ENCODE measurements at places on chromosomes 4 and X.
A peak's percentile ranks its signal among the peaks of the same experiment; 100 is the strongest.

DNA sequence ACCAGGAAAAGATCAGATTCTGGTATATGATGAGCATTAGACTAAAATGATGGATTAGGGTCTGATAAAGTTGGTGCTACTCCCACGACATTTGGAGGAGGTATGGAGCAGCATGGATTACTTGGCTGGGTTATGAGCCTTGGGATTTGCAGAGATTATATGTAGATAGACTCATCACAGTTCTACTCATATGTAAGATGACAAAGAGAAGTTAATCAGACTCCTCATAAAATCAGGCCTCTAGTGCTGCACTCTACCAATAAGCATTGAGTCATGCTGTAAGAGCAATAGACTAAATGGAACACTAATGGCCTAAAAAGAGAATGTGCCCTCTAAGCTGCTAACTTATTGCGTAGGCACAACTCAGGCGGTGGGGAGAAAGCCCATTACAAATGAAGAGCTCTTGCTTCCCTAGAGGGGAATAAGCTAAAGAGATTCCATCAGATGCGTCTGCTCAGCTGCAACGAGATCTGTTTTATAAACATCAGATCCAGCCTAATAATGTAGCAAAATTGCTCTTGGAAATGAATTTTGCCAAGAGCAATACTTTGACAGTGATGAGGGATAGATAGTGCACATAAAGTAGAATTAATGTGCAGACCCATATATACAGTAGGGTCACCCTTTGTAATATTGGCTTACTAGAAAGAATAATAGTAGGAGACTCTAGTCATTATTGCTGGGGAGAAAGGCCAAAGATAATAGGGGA is 17.5 kb downstream of the LIAS start:
- DNase-seq: no peak

DNA sequence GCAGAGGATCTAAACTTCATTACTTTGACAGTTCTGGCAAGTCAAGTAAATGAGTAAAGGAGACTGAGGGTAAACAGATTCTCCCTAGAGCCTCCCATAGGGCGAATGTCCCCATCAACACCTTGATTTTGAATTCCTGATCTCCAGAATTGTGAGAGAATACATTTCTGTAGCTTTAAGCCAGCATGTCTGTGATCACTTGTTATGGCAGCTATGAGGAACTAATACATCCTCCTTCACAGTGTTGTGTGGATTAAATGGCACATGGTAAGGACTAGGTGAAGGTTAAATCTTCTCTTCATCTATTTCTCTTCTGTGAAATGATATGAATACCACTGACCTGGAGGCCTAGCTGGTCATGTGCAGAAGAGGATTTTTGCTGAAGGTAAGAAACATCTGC is 137.3 kb downstream of the CPEB2 start:
- DNase-seq: no peak

DNA sequence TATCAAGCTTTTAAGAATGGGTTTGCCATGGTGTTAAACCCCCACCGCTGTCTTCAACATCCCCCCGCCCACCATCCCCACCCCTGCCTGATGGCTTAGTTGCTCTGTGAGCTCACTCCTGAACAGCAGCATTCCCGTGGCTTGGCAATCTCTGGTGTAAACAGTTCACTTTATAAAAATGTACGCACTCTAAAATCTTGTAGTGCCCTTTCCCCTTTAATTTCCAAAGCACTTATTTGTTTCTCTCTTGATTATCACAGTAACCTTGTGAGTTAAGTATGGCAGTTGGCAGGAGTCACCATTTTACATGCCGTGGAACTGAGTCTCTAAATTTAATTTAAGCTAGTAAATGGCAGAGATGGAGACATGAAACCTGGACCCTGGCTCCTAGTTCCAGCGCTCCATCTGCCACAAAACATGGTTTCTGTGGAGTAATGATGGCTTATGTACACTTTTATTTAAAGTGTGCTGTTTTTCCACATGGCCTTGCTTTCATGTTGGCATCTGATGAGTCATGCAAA is 123.1 kb downstream of the AFF1 start:
- DNase-seq: no peak

- no peak for DNase-seq
Observed at GRCh38 chr4:110165382-110166286, 32.8 kb downstream of the ELOVL6 start.

DNA sequence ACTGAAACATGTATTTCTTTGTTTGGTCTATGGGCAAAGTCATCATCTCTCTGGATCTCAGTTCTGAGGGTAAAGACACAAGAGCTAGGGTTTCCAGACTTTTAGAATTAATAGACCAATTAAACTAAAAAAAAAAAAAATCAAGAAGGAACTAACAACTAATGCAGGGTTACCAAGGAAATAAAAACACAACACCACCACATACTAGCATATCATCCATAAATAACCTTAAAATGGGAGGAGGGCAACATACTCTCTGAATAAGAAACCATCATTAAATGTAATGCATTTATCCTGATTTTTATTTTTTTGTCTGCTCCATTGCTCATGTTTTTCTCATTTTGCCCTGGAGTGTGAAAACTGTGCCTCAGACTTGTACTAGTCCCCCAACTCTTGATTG is 33.5 kb upstream of the KLF3 start:
- DNase-seq: no peak

GRCh38 chr4:156194896-156195295 is 241.2 kb upstream of the CTSO start:
- DNase-seq: no peak

DNA sequence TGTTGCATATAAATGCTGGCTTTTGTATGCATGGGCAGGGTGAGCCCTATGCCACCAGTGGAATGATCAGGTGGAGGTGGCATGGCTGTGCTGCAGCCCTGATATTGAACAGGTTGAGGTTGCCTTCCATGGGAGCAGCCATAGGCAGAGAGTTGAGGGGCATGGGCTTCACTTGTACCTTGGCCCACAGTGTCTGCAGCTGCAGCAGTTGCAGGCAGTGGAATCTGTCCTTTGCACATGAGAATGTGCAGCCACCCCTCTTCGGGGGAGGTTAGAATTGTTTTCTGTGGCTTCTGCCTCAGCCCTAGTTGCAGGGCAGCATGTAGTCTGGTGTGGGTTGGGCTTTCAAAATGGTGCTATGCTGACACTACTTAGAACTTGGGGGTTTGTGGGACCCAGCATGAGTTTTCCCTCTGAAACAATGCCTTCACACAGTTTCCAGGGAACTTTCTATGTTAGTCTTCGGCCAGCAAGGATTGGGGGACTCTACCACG is 25.4 kb upstream of the VSIG1 start:
- no peak for DNase-seq

GRCh38 chr4:56197387-56197786 is 189.9 kb downstream of the AASDH start:
- no peak for DNase-seq

GRCh38 chrX:153495903-153496589 is 1.3 kb downstream of the BGN start:
- DNase-seq: no peak

DNA sequence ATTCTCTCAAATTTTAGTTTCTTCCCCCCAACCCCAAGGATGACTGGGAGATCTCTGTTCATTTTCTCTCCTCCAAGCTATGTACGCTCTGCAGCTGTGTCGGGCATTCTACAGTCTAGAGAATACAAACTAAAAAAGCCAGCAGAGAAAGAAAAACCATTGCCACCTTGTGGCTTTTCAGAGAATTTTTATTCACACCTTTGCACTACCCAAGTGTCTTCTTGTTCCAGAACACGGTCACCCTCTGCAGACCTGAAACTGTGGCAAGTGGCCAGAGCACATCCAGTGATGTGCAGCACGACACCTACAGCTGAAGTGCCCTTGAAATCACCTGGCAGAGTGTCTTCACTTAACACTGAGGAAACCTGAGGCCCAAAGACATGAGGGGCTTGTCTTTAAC is 68.6 kb downstream of the CHST7 start:
- DNase-seq: no peak

DNA sequence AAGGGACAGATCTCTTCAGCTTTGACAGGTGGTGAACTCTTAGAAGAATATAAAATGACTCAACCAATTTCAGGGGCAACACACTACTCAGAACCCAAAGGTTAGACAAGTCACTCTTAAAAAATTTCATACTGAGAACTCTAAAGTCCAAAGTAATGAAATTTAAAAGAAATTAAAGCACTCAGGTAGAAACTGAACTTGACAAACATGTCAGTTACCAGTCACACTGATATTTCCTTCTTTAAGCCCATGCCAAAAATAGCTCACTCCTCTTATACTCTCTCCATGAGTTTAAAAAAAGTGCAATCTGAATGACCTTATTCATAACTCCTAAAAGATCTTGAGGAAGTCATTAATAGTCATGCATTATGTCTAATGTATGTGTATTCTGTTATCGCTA is 40.3 kb downstream of the AMMECR1 start:
- no peak for DNase-seq

DNA sequence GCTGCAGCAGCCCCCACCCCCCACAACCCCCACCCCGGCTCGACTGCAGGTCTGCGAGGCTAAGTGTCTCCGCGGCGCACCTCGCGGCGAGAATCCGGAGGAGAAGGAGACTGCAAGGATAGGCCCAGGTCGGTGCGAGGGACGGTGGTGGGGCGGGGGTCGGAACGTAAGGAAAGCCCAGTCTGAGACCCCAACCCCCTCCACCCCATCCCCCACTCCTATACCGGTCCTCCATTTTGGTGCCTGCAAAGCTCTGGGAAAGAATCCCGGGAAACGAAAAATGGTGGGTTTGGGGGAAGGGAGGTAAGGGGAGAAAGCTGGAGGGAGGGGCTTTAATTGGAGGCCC is 614 bp downstream of the BEX3 start:
- DNase-seq: peak; percentile 53

GRCh38 chr4:7105276-7105675 is 37.4 kb upstream of the GRPEL1 start:
- no peak for DNase-seq

DNA sequence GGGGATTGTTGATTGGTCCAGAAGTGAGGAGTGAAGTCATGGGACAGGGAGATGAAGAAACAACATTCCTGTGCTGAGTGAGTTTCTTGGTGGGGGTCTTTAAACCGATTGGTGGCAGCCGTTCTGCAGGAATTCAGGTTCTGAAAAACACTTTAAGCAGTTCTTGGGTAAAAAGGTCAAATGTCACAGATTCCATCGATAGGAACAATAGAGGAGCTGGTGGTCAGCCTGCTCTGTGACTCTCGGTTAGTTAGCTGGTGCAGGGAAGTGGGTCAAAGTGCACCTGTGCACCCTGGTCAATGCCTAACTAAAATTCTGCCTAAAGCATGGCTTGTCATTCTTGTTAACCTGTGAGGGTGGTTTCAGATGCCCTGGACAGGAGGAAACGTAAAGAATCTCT is 34.6 kb upstream of the MGST2 start:
- DNase-seq: no peak

DNA sequence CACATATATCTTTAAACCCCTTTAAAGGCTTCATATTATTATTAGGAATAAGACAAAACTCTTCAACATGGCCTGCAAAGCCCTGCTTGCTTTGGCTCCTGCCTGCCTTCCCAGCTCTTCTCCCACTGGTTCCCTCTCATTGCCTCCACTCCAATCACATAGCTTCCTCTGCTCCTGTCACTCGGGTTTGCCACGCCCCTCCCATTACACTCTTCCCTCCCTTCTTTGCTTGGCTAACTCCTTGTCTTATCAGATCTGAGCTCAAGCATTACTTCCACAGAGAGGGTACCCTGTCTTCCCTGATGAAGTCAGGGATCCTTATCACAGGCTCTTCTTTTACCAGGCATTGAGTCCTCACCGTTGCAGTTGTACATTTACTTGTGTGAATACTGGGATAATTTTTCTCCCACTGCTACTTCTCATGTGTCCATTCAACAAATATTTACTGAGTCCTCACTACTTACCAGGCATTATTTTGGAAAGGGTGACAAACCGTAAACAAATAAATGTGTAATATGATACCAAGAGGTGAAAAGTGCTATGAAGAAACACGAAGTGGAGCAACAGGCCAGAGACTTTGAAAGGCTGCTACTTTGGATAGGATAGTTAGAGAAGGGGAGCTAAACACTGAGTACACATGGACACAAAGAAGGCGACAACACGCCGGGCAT is 3.2 kb upstream of the VGLL1 start:
- peak; percentile 45 for DNase-seq

- DNase-seq: peak; percentile 61
Observed at GRCh38 chr4:1026115-1026514, 14.7 kb downstream of the FGFRL1 start.

DNA sequence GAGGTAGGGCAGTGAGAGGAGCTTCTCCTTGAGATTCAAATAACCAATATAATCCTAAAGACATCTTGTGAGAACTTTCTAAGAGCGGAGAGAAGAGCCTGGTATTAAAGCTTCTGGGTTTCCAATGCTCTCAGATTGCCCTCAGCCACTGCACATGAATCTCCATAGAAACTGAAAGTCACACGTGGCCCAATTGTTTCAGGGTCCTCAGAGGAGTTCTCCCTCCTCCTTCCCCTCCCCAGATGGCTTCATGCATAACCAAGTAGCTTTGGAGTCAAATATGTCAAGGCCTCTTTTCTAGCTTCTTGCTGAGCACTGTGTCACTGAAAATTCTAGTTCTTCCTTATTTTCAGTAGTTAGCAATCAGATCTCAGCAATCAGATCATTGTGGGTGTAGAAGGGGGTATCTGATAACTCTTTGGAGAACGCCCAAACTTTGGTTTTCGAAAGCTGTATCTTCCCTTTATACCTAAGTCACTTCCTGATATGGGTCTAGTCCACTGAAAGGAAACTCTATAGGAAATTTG is 2.2 kb downstream of the BTK start:
- DNase-seq: no peak

GRCh38 chrX:10557166-10557565 is 63.2 kb downstream of the MID1 start:
- no peak for DNase-seq

DNA sequence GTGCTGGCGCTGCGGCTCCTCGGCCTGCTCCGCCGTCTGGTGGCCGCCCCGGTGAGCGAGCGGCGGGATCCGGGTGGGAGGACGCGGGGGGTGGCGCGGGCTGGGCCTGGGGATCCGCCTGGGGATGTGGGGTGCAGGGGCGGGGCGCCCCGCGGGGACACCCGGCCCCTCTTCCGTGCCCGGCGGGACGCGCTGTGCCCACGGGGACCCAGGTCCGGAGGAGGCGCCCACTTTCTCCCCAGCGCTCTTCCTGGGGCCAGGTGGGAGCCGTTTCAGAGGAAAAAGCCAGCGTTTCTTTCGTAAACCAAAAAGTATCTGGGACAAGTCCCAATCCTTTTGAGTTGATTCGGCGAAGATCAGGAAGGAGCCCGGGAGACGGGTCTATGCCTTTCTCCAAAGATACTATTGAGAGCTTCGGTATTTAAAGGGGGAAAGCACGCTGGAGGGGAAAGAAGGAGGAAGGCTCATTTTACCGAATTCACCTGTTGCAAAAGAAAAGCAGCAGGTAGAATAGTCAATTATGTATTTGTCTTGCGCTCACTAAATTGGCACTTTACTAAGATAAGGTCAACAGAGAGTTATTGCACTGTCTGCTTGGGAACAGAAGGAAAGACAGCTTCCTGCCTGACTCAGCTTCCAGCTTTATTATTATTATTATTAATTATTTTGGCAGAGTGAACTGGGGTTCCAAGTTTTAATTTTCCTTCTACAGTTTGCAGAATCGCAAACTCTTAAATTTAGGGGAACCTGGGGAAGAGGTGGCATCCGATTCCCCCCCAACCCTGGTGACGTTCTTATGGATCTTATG is 81.5 kb upstream of the CD99 start:
- no peak for DNase-seq

- no peak for DNase-seq
Observed at GRCh38 chr4:16269240-16269639, 43.0 kb upstream of the TAPT1 start.

- peak; percentile 56 for DNase-seq
Observed at GRCh38 chrX:65528705-65529340, 5.8 kb downstream of the LAS1L start.

Measured in H9 (cell line).